ENCODE measurements at places on chromosomes 12 and 14. TPM values are rescaled to one million over a fixed set of nuclear protein-coding genes. Genes with fewer than 3 reads are reported as not detected.

- DNase-seq = peak; percentile 74
Observed at GRCh38 chr12:32895688-32896431, 717 bp downstream of the PKP2 start.

Gene PRR4
- total RNA-seq = 0.28 TPM

DNA sequence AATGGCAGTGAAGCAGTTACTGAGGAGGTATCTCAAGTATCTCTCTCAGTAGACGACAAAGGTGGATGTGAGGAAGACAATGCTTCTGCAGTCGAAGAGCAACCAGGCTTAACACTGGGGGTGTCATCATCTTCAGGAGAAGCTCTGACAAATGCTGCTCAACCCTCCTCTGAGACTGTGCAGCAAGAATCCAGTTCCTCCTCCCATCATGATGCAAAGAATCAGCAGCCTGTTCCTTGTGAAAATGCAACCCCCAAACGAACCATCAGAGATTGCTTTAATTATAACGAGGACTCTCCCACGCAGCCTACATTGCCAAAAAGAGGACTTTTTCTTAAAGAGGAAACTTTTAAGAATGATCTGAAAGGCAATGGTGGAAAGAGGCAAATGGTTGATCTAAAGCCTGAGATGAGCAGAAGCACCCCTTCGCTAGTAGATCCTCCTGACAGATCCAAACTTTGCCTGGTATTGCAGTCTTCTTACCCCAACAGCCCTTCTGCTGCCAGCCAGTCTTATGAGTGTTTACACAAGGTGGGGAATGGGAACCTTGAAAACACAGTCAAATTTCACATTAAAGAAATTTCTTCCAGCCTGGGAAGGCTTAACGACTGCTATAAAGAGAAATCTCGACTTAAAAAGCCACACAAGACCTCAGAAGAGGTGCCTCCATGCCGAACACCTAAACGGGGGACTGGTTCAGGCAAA is 216.6 kb downstream of the AKAP6 start:
- no peak for DNase-seq

Gene ANO4
- total RNA-seq = not detected

GRCh38 chr12:98587084-98587483 is 6.4 kb upstream of the SLC25A3 start:
- no peak for DNase-seq

GRCh38 chr14:98766818-98767217 is 505.2 kb downstream of the BCL11B start:
- DNase-seq = no peak

- DNase-seq = no peak
Observed at GRCh38 chr14:74549588-74549987, 56.0 kb downstream of the ISCA2 start.

GRCh38 chr14:43894534-43894933 is 612.5 kb downstream of the FSCB start:
- DNase-seq = peak; percentile 6

- no peak for DNase-seq
Observed at GRCh38 chr12:87985069-87985675, 44.0 kb downstream of the C12orf50 start.

- no peak for DNase-seq
Observed at GRCh38 chr14:82449926-82450468, 916.3 kb upstream of the SEL1L start.

GRCh38 chr12:50739611-50740010 is 24.3 kb upstream of the ATF1 start:
- no peak for DNase-seq

- no peak for DNase-seq
Observed at GRCh38 chr14:24206260-24207103, 986 bp downstream of the TSSK4 start.

Gene SYCP3
- total RNA-seq = not detected

DNA sequence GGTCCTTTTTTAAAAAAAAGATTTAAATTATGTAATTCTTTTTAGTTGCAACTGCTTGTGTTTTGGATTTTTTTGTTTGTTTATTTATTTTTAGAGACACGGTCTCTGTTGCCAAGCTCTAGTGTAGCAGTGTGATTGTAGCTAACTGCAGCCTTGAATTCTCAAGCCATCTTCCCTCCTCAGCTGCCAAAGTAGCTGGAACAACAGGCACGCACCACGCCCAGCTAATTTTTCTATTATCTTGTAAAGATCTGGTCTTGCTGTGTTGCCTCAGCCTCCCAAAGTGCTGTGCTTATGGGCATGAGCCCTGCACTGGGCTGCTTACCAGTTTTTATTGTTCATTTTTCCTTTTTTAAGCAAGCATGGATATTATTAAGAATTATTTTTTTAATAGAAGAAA is 10.6 kb upstream of the ART4 start:
- DNase-seq = no peak
